ENCODE measurements at places on chromosomes 4 and X.
A peak's percentile ranks its signal among the peaks of the same experiment; 100 is the strongest.

- no peak for DNase-seq
These were observed 51.7 kb downstream of the ARFIP1 start for GRCh38 chr4:152831416-152831815.

DNA sequence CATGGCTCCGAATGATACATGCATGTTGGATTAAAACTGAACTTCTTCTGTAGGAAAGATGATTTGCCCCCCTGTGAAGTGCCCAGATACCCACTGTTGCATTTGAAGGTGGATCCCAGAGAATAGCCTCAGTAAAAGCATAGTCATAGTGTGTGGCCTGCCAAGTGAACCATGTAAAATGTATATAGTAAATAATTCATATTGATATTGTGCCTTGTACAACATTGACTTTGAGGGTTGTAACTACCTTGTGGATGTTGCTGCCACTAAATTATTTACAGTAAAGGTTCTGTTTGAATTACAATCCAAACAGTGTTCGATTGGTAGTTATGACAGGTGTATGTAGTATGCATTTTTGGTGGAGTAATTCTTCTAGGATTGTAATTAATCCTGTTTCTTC lies 19.2 kb downstream of the TMEM131L start:
- DNase-seq: no peak

DNA sequence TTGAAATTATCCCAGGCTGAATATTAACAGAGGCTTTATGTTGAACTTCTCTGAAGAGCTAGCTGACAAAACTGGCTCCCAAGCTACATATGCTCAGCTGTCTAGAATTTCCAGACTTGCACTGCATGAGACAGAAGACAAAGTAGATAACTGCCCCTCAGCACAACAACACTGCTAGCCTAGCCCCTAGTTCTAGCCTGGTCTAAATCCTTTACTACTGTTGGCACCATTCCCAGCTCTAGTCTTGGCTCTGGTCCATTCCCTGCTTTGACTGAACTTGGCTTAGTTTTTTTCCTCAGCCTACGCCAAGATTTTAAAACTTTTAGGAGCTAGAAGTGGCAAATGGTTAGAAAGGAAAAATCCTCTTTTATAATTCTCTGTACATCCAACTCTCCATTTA lies 7.6 kb upstream of the OPHN1 start:
- no peak for DNase-seq

GRCh38 chr4:95549246-95550114 lies 707 bp upstream of the UNC5C start:
- peak; percentile 33 for DNase-seq

DNA sequence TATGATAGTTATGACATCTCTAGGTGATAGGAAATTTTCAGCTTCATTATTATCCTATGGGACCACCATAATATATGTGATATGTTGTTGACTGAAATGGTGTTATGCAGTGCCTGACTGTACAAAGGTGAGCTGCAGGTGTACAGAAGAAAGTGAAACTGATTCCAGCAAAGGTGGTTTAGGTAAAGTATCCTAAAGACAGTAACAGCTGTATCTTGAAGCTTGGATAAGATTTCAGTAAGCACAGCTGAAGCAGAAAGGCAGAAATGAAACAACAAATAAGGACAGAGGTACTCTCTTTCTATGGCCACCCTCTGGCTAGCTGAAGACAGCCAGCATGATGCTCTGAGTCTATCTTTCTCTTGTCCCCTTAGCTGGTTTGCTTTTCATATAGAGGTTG lies 30.0 kb upstream of the PGK1 start:
- no peak for DNase-seq

DNA sequence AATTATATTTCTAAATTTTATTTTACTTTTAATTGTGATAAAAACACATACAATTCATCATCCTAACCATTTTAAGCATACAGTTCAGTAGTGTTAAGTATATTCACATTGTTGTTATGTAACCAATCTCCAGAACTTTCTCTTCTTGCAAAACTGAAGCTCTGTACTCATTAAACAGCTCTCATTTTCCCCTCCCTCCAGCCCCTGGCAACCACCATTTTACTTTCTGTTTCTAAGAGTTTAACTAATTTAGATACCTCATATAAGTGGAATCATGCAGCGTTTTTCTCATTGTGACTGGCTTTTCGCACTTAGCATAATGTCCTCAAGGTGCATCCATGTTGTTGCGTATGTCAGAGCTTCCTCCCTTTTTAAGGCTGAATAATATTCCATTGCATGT lies 46.7 kb upstream of the NDP start:
- no peak for DNase-seq

DNA sequence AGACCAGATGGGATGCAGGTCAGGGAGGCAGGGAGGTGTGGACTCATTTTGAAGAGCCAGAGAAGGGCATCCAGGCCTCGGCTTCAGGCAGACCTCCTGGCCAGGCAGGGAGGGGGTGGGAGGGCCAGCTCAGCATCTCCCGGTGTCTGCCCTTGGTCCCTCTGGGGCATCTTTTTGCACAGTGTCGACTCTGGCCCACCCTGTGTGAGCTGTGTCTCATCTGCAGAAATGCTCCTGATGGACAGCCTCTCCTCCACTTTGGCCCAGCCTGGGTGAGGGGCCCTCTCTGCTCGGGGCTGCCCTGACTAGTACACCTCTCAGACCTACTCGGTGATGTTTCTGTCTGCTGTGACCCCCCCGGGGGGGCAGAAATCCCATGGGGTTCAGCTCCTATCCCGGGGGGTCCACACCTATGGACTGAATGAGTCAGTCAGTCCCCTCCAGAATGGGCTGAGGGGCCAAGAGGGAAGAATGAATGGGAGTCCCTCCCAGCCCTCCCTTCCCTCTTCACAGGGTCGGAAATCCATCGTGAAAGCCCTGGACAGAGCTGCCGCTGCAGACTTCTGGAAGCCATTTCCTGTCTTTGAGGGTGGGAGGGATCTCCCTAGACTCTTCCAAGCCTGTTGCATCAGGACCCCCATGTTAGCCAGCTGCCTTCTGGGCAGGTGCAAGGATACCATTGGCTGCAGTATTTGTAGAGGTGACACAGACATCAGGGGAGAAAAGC lies 196.7 kb upstream of the PSAPL1 start:
- no peak for DNase-seq

- no peak for DNase-seq
These were observed 56.4 kb upstream of the MAP3K15 start for GRCh38 chrX:19571711-19572110.

DNA sequence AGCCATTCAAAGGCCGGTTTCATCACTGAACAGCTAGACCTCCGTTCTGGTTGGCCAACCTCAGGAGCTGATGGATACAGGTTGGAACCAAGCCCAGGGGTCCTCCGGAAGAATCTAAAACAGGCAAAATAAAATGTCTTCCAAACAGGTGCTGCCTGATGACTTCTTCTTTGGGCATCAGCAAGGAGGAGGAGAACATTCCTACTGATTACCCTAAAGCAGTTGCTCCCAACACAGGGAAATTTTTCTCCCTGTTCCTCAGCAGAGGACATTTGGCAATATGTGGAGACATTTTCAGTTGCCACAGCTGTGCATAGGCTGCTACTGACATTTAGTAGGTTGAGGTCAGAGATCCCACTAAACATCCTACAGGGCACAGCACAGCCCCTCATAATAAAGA lies 319.3 kb upstream of the PPARGC1A start:
- DNase-seq: no peak

DNA sequence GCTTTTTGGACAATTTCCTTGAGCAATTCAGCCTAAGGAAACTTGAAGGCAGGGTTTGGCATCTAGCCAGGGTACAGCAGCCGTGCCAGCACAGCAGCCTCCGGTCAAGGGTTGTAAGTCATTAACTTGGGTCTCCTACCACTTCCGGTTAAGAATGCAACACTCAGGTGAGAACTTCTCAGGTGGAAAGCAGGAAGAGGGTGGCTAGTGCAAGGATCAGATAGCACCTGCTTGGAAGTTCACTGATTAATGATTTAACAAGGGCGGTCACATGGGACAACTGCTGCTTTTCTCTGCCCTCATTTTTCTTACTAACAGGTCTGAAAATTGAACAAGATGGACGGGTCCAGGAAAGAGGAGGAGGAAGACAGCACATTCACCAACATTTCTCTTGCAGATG lies 30.1 kb upstream of the SCOC start:
- no peak for DNase-seq

GRCh38 chr4:94871644-94872305 lies 114.0 kb downstream of the BMPR1B start:
- no peak for DNase-seq

DNA sequence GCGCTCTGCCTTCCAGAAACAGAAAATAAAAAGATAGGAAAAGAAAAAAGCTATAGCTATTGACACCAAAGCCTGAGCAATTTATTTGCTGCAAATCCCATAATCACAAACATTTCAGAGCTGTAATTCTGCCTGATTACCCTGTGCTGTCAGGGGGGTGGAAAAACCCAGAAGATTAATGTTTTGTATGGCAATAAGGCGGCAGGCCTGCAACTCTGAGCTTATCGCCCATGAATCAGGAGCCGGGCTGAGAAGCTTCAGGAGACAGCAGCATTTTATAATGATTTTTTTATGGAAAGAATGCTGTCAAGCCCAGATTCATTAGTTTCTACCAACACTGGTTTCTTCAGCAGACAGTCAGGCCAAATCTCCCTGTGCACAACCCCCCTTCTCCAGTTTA lies 82.6 kb upstream of the TMEM164 start:
- DNase-seq: no peak

DNA sequence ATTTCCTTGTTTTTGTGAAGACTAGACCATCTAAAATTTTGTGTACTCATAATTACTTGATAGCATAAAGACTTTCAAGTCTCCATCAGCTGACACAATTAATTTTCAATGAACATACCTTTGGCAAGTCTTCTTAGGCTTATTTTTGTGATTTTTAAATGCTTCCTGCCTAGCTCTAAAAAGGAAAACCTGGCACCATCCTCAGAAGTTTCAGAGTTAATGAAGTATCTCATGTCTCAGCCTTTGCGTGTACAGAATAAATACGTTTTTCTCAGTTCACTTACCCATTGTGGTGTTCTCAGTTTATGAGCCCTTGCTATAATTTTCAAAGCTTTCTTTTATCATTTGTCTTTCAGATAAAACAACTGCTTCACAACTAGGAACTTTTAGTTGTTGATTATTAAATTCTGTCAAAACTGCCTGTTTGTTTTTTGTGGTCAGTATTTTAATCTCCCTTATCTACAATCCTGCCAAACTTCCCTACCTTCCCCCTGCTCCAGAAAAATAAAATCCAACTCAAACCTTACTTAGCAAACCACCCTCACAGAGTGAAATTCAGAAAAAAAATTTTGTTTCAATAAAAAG lies 21.6 kb downstream of the ADD1 start:
- no peak for DNase-seq

- no peak for DNase-seq
These were observed 87.5 kb downstream of the TRAPPC11 start for GRCh38 chr4:183746305-183747229.

DNA sequence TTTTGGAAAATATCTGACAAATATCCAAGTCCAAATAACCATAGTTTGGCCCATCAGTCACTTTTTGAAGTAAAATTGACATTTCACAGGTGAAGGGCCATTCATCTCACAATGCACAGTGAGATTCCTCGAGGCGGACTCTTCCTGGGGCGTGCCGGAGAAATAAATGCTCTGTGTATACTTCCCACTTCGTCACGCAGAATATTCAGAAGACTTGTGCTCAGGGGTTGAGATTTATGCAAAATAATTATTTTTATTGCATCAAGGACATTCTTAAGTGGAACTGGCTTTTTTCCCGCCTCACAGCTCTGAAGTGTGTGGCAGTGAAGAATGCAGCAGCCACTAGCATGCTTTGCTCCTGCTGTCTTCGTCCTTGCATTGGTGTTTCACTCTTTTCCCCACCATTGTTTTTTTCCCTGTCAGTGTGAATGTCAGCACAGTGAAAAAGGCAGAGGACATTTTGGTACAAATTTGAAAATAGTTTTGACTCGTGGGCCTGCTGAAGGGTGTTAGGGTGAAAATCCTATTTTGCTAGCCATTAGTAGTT lies 70.6 kb downstream of the FAM193A start:
- no peak for DNase-seq

DNA sequence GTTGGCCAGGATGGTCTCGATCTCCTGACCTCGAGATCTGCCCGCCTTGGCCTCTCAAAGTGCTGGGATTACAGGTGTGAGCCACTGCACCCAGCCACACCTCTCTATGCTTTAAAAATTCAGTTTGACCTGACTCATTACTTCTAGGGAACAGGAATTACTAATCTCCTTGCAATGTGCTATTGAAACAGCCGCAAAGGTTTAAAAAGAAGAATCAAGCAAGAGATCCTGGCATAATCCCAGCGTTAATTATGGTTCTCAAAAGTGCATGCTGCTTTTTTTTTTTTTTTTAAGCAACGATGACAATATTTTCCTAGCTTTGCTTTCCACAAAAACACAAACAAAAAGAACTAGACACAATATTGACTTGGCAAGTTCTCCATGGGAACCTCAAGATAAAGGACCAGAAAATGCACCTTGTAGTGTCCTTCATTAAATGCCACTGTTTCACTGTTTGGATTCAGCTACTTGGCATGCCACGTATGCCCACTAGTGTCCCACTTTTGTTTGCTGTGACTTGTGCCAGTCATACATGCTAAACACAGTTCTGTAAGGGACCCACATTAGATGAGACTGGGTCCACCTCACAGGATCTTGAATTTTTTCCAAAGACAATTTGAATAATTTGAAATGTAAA lies 112.6 kb upstream of the PPARGC1A start:
- DNase-seq: no peak

- no peak for DNase-seq
These were observed 70.7 kb upstream of the PPP3CA start for GRCh38 chr4:101418055-101418454.

DNA sequence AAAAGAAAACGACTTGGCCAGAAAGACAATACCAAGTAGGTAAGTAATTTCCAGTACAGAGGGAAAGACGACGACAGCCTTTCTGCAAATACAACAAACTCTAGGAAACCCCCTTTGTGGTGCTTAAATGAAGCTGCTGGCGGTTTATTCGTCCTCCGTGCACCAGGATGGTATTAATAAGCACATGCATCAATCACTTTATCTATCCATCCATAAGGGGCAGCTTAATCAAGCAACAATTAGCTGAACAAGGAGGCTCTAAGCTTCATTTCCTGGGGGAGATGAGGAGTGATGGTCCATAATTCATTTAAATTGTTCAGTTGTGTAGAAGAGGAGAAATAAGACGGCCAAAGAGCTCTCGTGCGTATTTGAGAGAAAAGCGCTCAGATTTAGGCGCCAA lies 26.2 kb downstream of the IRF2 start:
- DNase-seq: no peak

DNA sequence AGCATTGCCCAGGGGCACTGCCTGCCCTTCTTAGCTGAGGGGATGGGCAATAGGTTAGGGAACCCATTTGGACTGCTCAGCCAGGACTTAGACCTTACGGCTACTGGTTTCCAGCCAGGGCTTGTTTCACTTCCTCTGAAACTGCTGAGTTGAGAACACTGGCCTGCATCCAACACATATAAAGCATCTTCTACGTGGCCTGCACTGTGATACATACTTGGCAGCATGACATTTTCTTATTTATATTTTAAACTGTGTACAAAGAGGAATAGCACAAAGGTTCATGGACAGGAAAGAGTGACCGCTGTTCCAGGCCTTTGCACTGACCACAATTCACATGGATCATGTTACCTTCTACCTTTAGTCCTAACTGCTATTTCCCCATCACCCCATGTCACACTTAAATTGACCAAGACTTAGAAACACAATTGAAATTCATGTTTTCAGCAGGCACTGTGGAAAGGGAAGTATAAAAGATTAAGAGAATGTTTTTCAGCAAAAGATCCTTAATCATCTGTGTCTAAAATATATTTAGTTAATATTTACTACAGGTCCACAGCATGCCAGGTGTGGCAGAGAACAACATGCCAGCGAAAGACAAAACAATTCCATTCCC lies 43.7 kb downstream of the NLGN4X start:
- no peak for DNase-seq

GRCh38 chrX:2351321-2351720 lies 149.5 kb downstream of the DHRSX start:
- no peak for DNase-seq

- DNase-seq: no peak
These were observed 15.7 kb upstream of the DRP2 start for GRCh38 chrX:101203761-101204351.
